D721Med (cell line): ENCODE measurements at places on chromosomes 4 and X.

- DNase-seq: no peak
Observed at GRCh38 chrX:50691820-50692219, 122.2 kb downstream of the SHROOM4 start.

DNA sequence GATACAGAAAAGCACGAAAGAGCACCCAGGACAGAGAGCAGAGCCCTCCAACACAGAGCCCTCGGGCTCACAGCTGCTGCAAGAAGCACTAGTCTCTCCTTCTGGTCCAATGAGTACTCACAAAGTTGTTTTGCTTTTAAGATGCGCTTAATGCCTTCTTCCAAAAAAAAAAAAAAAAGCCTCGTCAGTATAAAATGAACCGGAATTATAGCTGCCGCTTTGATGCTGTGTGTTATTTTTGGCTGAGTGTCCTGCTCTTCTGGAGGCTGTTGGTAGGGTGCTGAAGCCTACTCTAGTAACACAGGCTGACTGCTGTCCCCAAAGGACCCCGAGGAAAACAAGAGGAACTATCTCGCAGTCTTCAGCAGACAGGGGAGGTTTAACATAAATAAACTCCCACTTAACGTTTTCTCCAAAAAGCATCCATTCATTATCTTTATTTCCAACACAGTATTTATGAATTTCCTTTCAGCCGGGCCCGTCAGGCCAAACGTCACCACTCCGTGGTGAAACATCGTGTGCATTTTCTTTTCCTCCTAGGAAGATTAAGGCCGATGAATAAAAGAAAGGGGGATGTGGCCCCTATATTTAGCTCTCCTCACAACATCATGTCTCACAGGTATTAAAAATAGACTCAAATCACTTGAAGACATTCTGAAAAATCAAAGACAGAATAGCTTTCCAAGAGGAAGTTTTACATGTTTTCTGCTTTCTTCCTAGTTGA lies 213.7 kb upstream of the PPARGC1A start:
- DNase-seq: no peak

DNA sequence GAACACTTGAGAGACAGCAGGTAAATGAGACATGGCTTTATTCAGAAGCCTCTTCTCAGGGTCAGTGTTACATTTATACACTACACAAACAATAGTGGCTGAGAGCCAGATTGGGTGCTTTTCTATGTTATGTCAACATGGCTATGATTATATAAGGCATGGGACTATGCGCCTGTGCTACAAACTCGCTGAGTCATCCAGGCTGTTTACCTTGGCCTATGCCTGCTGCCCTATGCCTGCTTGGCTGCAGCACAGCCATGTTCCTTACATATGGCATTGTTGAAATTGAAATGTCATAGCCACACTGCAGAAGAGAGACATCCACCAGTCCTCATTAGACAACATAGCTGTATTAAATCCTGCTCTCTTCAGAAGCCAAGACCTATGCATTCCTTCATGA lies 236.3 kb upstream of the NWD2 start:
- no peak for DNase-seq

- DNase-seq: no peak
Observed at GRCh38 chrX:99909946-99910345, 500.1 kb downstream of the PCDH19 start.

GRCh38 chr4:15188605-15189539 lies 186.6 kb downstream of the CPEB2 start:
- DNase-seq: no peak

DNA sequence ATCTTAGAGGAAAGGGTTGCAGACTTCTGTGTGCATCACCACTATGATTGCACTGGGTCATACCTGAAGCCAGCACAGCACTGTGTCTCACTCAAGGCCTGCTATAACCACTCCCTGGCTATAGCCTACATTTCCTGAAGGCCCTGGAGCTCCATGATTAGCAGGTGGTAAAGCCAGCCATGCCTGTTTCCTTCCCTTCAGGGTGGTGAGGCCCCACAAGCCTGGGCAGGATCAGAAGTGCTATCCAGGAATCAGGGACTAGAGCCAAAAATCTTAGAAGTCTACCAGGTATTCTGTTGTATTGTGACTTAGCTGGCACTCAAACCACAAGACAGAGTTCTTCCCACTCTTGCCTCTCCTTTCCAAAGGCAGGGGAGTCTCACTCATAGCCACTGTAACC lies 734.6 kb downstream of the GLUD2 start:
- no peak for DNase-seq

DNA sequence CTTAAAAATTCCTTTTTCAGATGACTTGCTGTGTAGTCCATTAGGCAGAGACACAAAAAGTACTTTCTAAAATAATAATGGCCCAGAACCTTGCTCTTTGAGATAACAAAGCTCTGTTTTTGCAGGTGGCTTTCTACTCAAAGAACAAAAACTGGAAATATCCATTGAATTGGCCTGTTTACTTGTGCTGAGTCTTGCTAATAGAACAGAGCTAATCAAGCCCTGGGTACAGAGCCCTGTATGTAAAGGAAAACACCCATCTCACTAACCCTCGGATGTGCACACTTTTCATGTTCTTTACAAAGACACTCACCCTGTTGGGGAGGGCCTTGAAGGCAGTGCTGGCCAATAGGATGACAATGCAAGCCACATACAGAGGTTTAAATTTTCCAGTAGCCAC lies 27.0 kb upstream of the LNX1 start:
- no peak for DNase-seq

DNA sequence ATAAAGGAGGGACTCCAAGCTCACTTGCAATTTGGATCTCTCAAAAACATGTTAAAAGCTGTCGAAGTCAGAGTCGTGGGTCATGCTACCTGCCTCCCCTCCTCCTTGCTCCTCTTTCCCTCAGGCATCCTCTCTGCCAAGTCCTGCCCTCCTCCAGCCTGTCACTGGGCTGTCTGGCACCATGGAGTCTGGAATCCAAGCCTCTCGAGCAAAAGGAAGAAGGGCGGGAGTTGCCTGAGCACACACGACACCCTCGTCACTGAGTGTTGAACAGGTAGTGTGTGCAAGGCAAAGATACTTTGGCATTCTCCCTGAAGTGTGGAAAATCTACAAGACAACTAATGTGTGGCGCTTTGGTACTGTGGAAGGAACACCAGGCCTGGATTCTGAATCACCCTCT lies 62.2 kb downstream of the HAUS3 start:
- DNase-seq: no peak

GRCh38 chrX:132741689-132742088 lies 216.7 kb downstream of the HS6ST2 start:
- no peak for DNase-seq

DNA sequence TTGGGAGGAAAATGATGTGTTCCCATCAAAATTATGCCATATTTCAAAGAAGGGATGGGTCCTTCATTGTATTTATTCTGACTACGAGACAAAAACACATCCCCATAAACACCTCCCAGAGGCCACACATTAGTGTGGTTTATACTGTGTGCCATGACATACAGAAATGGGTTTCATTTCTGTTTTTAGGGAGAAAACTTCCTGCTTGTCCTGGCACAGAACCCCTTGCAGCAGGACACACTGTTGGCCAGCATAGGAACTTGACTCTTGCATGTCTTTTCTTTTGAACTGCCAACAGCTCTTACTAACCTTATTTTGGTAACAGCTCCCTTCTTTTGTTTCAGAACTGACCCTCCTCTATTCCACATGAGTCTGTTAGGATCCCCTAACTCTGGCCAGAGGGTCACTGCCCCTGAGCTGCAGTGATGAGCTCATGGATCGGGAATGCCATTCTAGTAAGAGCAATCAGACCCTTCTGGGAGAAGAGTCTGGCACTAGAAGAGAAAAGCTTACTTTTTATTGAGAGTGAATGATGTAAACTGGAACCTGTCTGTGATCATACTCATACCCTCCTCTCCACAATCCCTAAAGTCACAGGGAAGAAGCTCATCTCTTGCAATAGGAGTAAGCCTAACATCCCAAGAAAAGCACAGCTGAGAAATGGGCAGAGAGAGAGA lies 86.4 kb downstream of the SMIM20 start:
- no peak for DNase-seq

DNA sequence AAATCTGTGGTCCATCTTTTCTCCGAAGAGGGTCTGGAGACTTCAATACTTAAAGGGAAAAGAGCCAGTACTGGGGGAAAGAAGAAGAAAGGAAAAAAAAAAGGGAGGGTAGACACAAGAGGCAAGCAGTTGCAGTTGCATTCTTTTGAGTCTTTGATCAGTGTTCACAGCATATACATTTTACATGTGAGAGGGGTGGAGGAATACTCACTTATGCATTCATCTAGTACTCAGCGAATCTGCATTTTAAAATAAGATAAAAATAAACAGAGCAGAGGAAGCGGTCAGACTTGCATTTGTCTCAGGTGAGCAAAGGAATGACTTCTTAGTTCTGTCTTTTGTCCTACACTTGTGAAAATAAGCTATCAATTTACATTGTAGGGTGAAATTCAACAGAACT lies 275.6 kb downstream of the SLC7A11 start:
- DNase-seq: no peak

DNA sequence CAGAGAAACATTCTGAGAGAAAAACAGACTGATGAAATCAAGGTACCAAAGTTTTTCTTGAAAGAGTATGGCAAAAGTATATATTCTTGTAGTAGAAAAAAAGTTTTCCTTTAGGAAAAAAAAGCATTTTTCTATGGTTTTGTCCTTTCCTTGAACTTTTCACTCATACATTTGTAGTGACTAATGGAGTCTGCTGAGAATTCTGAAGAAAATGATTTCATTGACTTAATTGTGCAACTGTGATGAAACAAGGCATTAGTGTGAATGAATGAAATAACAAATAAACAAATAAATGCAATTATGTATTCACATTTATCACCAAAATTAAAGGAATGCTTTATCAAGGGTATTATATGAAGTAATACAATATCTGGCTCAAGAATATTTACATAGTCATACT lies 5.7 kb downstream of the CSN1S1 start:
- no peak for DNase-seq

DNA sequence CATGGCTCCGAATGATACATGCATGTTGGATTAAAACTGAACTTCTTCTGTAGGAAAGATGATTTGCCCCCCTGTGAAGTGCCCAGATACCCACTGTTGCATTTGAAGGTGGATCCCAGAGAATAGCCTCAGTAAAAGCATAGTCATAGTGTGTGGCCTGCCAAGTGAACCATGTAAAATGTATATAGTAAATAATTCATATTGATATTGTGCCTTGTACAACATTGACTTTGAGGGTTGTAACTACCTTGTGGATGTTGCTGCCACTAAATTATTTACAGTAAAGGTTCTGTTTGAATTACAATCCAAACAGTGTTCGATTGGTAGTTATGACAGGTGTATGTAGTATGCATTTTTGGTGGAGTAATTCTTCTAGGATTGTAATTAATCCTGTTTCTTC lies 19.2 kb downstream of the TMEM131L start:
- no peak for DNase-seq

DNA sequence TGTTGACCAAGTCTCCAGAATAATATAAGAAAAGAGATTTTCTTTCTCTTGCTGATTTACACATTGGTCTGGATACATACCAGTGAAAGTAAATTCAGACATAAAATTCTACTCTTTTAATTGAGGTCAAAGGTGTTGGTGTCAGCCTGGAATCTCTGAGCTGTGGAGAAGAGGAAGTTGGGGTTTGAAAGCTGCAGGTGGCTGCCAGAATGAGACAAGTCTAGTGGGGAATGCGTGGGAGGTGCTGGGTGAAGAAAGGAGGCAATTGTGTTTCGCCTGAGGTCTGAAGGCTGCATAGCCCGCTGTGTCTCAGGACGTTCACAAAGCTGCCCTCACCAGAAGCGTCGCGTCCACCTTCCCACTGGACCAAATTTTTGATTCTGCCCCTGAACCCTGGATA lies 31.2 kb downstream of the PHEX start:
- no peak for DNase-seq

- DNase-seq: peak; percentile 20
Observed at GRCh38 chrX:100447655-100448397, 37.8 kb upstream of the PCDH19 start.

- DNase-seq: no peak
Observed at GRCh38 chr4:84878090-84878489, 88.4 kb downstream of the WDFY3 start.

- no peak for DNase-seq
Observed at GRCh38 chrX:153744210-153745066, 19.6 kb upstream of the PLXNB3 start.

DNA sequence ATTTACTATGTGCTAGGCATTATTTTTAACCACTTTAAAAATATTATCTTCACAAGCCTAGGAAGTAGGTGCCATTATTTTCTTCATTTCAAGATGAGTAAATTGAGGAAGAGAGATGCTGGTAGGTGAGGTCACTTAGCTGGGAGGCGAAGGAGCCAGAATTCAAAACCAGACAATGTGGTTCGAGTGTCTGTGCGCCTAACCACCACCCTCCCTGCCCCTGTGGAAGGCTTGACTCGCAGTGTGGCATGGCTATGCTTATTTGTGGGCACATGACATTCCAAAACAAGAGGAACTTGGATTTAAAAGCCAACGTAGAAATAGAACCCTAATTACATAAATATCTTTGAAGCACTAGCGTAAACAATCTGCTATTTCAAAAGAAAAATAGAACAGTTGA lies 226.6 kb upstream of the PITX2 start:
- DNase-seq: no peak
